ENCODE measurements at places on chromosomes 3 and 15. TPM values are rescaled to one million over a fixed set of nuclear protein-coding genes. Genes with fewer than 3 reads are reported as not detected.

The CELF6 gene
- 1.3 TPM for total RNA-seq

The CIP2A gene
- total RNA-seq, result 1.5 TPM

The NPHP3 gene
- total RNA-seq, result 9.3 TPM

The C3orf85 gene
- not detected for total RNA-seq

The ZNF148 gene
- total RNA-seq, result 45.2 TPM

The WDR72 gene
- 0.13 TPM for total RNA-seq

The CDC25A gene
- 0.83 TPM for total RNA-seq

The NEO1 gene
- total RNA-seq, result 11.1 TPM

The POPDC2 gene
- total RNA-seq, result 538 TPM

The ONECUT1 gene
- not detected for total RNA-seq

The DCLK3 gene
- total RNA-seq, result 0.43 TPM

The ARL14 gene
- total RNA-seq, result not detected

The MAGEL2 gene
- not detected for total RNA-seq

The ALG1L2 gene
- total RNA-seq, result 0.43 TPM

The CYP19A1 gene
- total RNA-seq, result 0.19 TPM

The CLDN1 gene
- not detected for total RNA-seq

The TRANK1 gene
- 3.4 TPM for total RNA-seq

The MST1 gene
- total RNA-seq, result 3.7 TPM

The RAB7A gene
- 240 TPM for total RNA-seq

The NUP210 gene
- 2.7 TPM for total RNA-seq

The IP6K2 gene
- 22.7 TPM for total RNA-seq

The GOLGA6L4 gene
- total RNA-seq, result 1.0 TPM

The XCR1 gene
- not detected for total RNA-seq

The DPH6 gene
- 17.6 TPM for total RNA-seq

The CHCHD6 gene
- total RNA-seq, result 8.3 TPM

The ABI3BP gene
- 28.8 TPM for total RNA-seq

The GATM gene
- 35.6 TPM for total RNA-seq

The SH2D7 gene
- not detected for total RNA-seq

The CMTM8 gene
- 4.4 TPM for total RNA-seq

The DNAJB8 gene
- total RNA-seq, result not detected

The FRG2C gene
- not detected for total RNA-seq

The CHCHD4 gene
- 35.9 TPM for total RNA-seq

The EPM2AIP1 gene
- total RNA-seq, result 17.9 TPM

The CPLX3 gene
- 3.6 TPM for total RNA-seq

The ATR gene
- total RNA-seq, result 5.2 TPM

The SMCO1 gene
- 89.9 TPM for total RNA-seq

The CACNA1D gene
- 0.78 TPM for total RNA-seq

The LRRC34 gene
- total RNA-seq, result 2.0 TPM

The TMCO5A gene
- total RNA-seq, result not detected

The BMF gene
- 3.4 TPM for total RNA-seq

The ALAS1 gene
- total RNA-seq, result 160 TPM

The SHF gene
- total RNA-seq, result 3.3 TPM
